ENCODE measurements at places on chromosomes 12 and 14.

GRCh38 chr12:121575952-121576625 lies 4.7 kb downstream of the KDM2B start:
- no peak for DNase-seq

DNA sequence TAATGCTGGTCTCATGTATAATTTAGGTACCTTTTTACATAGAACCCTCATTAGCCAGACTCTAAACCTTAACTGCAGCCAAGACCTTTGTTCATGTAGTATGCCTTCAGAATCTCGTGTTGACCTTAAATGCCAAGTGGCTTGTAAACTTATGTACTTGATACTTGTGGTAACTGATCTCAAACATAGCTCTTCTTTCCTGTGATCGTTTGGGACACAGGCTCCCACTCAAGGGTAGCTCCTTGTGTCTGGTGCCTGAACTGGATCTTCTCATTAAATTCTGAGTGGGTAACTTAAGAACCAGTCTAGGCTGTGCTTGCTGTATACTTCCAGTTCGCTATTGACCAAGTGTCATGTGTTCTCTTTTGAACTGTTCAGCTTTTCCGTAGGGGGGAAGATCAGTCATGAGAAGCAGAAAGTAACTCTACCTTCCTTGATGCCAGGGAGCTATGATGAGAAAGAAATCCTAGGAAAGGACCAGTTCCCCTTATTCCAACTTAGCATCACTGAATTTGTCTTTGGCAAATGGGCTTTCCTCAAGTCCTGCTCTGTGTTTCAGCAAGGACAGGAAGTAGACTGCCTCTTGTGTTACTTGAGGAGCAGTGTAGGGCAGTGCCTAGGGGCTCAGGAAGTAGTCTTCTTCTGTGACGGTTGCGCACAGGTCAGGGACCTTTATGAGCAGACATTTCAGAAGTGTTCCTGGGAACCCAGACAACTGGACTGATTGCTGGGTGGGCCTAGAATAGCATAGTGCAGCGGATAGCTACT lies 2.5 kb downstream of the LGALS3 start:
- no peak for DNase-seq

DNA sequence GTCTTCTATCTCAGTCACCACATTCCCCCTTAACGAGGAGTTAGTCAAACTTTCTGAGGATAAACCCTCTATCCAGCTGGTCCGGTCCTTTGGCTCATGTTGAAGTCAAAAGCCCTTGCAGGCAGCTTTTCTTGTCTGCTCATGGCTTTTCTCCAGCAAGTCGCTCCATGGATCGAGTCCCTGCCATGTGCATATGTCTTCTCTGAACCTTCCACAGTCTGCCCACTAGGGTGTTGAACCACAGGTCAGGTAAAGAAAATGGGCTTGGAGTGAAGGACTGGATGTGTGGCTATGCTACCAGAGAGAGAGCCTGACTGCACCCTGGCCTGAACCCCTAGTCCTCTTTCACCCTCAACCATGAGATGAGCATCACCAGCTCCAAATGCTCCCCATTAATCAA lies 22.8 kb downstream of the C14orf132 start:
- no peak for DNase-seq

GRCh38 chr12:76158518-76159321 lies 74.2 kb upstream of the NAP1L1 start:
- DNase-seq = peak; percentile 74

GRCh38 chr14:92527721-92528120 lies 14.1 kb downstream of the RIN3 start:
- no peak for DNase-seq
